ENCODE measurements at places on chromosomes 4 and X.

DNA sequence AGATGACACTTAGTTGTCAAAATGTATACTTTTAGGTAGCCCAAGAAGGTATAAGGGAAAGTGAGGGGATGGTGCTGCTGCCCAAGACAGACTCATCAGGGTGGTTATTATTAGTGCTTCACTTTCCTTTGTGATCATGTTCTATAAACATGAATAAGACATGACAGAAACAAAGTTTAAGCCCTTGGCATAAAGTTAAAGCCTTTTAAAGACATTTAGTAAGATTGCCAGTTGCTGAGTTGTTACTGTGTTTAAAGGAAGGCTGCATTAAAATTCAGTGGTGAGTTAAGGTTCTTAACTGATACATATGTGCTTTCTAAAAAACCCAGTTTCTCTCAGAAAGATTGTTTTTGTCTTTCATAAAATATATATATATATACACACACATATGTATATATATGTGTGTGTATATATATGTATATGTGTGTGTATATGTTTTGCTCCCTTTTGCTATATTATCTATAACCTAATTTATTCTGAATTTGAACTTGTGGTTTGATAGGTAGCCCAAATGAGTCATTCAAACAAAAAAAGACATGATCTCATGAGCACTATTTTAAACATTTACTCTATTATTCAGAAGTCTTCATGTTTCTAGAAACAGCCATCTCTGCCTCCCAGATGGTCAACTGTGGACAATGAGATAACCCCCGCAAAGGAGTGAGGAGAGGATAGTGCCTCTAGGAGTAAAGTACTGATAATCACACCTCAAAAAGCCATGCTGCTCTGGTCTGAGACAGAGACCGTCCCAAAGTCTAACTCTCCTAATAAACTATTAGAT is 98.1 kb upstream of the OTUD4 start:
- no peak for DNase-seq

DNA sequence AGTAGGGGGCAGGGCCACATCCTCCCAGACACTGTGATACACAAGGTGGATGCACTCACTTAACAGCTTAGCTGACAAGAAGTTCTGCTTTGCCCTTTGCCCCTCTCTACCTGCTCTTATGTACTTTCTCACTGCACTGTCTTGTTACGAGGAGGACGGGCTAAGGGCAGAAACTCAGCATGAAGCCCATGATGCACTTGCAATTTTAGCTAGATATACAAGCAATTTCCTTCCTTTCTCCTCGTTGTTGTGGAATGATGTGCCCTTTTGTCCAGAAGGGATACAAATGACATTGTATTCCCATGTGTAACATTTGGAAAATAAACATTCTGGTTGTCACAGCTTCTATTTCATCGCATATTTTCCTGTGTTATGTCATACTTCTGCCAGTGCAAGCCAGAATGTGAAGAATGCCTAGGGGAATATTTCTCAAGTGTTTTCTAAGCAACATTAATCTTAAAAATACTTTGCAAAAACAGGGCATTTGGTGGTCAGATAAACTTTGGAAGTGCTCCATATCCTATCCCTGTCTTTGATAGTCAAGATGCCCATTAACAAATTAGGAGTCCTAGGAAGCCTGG is 47.2 kb downstream of the MAOA start:
- no peak for DNase-seq

GRCh38 chr4:108483650-108484049 is 136.7 kb upstream of the RPL34 start:
- DNase-seq, result no peak

DNA sequence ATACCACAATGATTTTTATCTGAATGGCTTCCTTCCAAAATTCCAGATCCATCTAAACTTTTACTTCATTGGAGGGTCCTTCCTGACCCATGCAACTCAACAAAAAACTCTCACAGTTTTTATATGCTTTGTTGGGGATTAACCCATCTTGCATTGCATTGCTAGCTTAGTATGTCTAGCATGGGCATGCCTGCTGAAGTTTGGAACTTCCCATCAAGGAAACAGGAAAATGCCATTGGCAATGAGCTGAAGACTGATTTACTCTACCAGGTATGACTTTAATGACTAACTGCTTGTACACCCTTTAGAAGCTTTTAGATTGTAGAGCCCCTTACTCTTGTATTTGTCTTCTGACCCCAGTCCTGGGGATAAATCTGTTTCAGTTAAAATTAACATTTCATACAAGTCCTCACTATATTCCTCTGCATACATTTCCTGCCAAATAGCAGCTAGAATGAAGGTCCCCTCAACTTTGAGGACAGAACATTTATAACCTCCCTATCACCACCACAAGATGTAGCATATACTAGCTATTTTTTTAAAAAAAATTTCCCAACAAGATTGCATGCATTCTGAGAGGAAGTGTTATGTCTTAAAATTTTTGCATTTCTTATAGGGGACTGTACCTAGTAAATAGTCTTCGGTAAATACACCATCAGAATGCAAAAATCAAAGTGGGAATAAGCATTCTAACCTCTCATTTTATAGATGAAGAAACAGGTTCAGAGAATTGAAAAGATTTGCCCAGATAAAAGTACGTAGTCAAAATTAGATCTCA is 52.5 kb upstream of the ATXN3L start:
- no peak for DNase-seq

DNA sequence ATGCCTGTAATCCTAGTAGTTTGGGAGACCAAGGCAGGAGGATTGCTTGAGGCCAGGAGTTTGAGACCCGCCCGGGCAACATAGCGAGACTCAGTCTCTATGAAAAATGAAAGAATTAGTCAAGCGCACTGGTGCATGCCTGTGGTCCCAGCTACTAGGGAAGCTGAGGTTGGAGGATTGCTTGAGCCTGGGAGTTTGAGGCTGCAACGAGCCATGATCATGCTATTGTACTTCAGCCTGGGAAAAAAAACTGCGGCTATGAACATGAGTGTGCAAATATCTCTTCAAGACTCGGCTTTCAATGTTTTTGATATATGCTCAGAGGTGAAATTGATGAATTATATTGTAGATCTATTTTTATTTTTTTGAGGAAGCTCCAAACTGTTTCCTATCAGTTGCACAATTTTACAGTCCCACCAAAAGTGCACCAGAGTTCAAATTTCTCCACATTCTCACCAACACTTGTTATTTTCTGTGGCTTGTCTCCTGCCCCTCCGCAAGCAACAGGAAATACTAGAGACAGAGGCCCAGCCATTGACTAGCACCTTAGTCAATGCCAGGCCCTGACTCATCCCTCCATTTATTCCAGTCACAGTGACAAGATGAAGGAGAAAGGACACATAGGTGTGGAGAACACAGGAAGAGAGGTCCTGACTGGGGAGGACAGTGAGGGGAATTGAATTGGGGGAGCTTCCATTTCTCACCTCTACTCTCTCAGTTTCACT is 33.1 kb upstream of the ZNF41 start:
- no peak for DNase-seq

DNA sequence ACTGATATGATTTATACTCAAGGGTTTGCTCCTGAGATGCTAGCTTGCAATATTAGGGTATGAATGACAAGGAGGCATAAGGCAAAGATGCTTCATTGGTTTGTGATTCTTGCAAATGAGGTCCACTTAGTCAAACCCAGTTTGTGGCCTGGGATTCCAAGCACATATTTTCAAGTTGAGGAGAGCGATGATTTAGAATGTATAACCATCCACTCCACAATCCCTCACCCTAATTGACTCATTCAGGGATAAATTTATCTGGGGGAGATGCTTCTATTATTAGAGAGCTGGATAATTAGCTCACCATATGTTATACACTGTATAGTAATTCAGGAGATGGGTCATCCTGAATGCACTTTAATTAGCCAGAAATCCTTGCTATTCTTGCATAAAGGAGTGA is 118.3 kb upstream of the PUDP start:
- DNase-seq, result no peak

All from amygdala (tissue), 56 donors.